Activated B cell treated with CpG ODN at 0.5 μM for 24 hours (primary cell): ENCODE measurements at places on chromosomes 7 and 10.
A peak's percentile ranks its signal among the peaks of the same experiment; 100 is the strongest.

GRCh38 chr10:133212853-133213494 is 17.0 kb upstream of the UTF1 start:
- DNase-seq: no peak
- H3K4me3 ChIP-seq: no peak overlapping the region
- H3K27ac ChIP-seq: no peak overlapping the region
- H3K36me3 ChIP-seq: no peaks in the 10 kb centered on the region
- no peaks in the 10 kb centered on the region for H3K4me1 ChIP-seq

- H3K27me3 ChIP-seq: no peaks in the 10 kb centered on the region
- no peaks in the 10 kb centered on the region for H3K4me1 ChIP-seq
Observed at GRCh38 chr7:13633857-13634256, 355.6 kb downstream of the ETV1 start.

GRCh38 chr10:75508239-75508813 is 76.9 kb downstream of the LRMDA start:
- H3K27ac ChIP-seq: no peak overlapping the region
- no peak for DNase-seq
- peaks cover 3% of the 10 kb centered on the region for H3K27me3 ChIP-seq
- H3K4me3 ChIP-seq: no peak overlapping the region

GRCh38 chr7:131943646-131944045 is 387.2 kb upstream of the PODXL start:
- peaks cover 28% of the 10 kb centered on the region for H3K27me3 ChIP-seq
- H3K36me3 ChIP-seq: no peaks in the 10 kb centered on the region
- no peak overlapping the region for H3K4me3 ChIP-seq
- no peaks in the 10 kb centered on the region for H3K4me1 ChIP-seq
- H3K27ac ChIP-seq: no peak overlapping the region

DNA sequence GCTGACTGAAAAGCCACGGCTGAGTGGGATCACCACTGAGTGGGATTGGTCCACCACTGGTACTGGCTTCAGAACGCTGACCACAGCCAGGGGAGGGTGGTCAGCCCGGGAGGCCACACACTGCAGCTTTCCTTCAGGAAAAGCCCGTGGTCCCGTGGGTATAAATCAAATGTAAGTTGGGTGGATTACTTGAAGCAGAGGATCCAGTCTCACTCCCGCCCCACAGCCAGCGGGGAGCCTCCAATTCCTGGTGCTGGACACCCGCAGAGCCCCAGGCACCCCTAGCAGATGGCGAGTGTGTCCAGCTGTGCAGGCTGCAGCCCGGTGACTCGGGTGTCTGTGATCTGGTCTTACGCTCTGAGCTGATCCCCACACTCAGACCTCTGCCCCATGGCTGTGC is 231.1 kb upstream of the ZNF32 start:
- no peaks in the 10 kb centered on the region for H3K36me3 ChIP-seq
- no peak overlapping the region for H3K27ac ChIP-seq
- no peak for DNase-seq
- H3K4me1 ChIP-seq: no peaks in the 10 kb centered on the region
- H3K27me3 ChIP-seq: peaks cover 4% of the 10 kb centered on the region

- H3K4me3 ChIP-seq: no peak overlapping the region
- H3K27ac ChIP-seq: no peak overlapping the region
- DNase-seq: no peak
- H3K27me3 ChIP-seq: no peaks in the 10 kb centered on the region
- H3K36me3 ChIP-seq: no peaks in the 10 kb centered on the region
- H3K4me1 ChIP-seq: no peaks in the 10 kb centered on the region
Observed at GRCh38 chr10:46517541-46517940, 38.9 kb downstream of the GPRIN2 start.

- DNase-seq: no peak
- no peaks in the 10 kb centered on the region for H3K4me1 ChIP-seq
- no peaks in the 10 kb centered on the region for H3K36me3 ChIP-seq
- no peak overlapping the region for H3K4me3 ChIP-seq
- no peak overlapping the region for H3K27ac ChIP-seq
- no peaks in the 10 kb centered on the region for H3K27me3 ChIP-seq
Observed at GRCh38 chr10:24318517-24318916, 109.6 kb downstream of the KIAA1217 start.

- H3K4me1 ChIP-seq: no peaks in the 10 kb centered on the region
- H3K27me3 ChIP-seq: no peaks in the 10 kb centered on the region
- H3K27ac ChIP-seq: no peak overlapping the region
Observed at GRCh38 chr7:117190746-117191435, 132.0 kb downstream of the WNT2 start.

DNA sequence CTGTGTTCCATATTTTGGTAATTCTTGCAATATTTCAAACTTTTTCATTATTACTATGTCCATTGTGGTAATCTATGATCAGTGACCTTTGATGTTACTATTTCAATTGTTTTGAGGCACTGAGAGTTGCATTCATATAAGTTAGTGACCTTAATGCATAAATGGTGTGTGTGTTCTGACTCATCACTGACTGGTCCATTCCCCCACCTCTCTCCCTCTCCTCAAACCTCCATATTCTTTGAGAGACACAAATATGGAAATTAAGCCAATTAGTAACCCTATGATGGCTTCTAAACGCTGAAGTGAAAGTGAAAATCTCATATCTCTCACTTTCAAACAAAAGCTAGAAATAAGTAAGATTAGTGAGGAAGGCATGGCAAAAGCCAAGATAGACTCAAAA is 739.6 kb downstream of the CCSER2 start:
- H3K27me3 ChIP-seq: no peaks in the 10 kb centered on the region
- no peaks in the 10 kb centered on the region for H3K4me1 ChIP-seq
- H3K36me3 ChIP-seq: no peaks in the 10 kb centered on the region
- H3K27ac ChIP-seq: no peak overlapping the region

- no peaks in the 10 kb centered on the region for H3K4me1 ChIP-seq
- DNase-seq: no peak
- H3K36me3 ChIP-seq: no peaks in the 10 kb centered on the region
- peaks cover 6% of the 10 kb centered on the region for H3K27me3 ChIP-seq
Observed at GRCh38 chr10:122550983-122551382, 9.6 kb upstream of the DMBT1 start.

DNA sequence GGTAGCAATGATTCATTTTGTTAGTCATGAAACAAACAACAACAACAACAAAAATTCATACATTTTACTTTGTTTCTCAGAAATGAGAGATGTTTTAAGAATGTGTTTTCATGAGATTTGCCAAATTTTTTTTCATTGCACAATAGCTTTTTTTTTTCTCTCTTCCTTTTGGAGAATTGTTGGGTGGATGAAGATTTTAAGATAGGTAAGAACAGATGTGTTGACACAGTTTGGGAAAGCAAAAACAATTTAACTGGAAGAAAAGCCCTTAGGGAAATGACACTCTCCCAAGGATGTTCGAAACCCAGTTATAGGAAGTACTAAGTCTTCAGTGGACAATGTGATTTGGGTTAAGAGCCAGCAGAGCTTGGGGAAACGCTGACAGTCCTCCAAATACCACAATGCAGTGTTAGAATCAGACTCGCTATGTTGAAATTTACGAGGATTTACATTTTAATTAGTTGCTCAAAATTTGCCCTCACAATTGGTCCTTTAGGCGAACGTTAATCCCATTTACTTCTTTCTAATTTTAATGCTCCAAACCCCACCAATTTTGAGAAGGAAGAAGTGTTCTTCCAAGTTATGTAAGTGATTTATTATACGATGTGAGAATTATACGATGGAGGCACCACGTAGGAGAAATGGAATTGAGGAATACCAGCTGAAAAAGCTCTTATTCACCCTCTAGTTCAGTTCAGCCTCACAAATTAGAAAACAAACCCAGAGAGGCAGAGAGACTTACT is 61.2 kb downstream of the HHEX start:
- H3K4me1 ChIP-seq: peaks cover 71% of the 10 kb centered on the region
- H3K27ac ChIP-seq: no peak overlapping the region
- H3K36me3 ChIP-seq: no peaks in the 10 kb centered on the region
- no peaks in the 10 kb centered on the region for H3K27me3 ChIP-seq

DNA sequence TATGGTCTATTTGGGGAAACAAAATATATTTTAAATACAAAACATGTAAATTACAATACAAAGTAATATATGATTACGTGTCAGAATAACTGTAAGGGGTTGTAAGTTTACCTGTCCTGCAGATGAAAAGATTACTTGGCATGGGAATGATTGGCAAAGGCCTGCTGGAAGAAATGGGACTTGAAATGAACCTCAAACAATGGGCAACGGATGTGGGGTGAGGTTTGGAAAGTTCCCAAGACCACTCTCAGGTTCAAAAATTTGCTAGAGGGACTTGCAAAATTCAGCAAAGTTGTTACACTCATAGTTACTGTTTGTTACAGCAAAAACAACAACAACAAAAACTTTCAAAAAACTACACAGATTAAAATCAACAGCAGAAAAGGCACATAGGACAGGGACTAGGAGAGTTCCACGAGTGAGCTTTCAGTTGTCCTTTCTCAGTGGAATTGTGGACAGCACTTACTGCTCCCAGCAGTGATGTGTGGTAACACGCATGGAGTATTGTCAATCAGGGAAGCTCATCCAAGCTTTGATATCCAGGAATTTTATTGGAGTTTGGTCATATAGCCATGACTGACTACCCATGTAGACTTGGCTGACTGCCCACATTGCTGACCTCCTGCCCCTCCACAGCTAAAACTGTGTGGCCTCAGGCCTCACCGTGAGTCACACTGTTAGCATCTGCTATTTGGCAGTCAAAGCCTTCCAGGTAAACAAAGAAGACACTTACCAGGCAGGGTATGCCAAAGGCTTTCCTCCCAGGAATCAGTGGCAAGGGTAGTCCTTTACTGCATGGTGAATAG is 43.8 kb downstream of the EXOC6 start:
- peaks cover 2% of the 10 kb centered on the region for H3K4me1 ChIP-seq
- no peak overlapping the region for H3K4me3 ChIP-seq
- DNase-seq: no peak
- peaks cover 17% of the 10 kb centered on the region for H3K36me3 ChIP-seq
- no peak overlapping the region for H3K27ac ChIP-seq
- H3K27me3 ChIP-seq: no peaks in the 10 kb centered on the region

DNA sequence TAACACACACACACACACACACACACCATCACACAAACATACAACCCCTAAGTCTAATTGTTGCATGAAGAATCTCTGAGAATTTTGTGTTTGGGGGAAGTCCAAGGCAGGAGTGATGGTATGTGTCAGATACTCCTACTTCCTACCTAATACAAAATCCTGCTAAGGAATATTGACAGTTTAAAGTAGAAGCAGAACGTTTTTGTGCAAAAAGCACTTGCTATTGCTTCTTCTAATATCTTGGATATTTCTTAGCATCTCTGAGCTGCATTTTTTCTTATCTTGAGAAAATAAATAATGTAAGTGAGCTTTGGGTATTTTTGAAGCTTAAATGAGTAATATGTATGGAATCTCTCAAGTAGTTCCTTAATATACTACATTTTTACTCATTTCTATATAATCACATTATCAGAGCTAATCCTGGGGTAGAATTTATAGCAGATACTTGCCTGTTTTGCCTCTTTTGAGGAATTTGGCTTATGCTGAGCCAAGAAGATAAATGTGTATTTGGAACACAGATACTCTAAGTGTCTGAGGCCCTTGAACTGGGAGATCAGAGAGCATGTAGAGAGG is 212.3 kb downstream of the DKK1 start:
- H3K27ac ChIP-seq: no peak overlapping the region
- no peak overlapping the region for H3K4me3 ChIP-seq
- no peaks in the 10 kb centered on the region for H3K36me3 ChIP-seq
- H3K27me3 ChIP-seq: no peaks in the 10 kb centered on the region
- DNase-seq: no peak
- H3K4me1 ChIP-seq: no peaks in the 10 kb centered on the region

- no peak overlapping the region for H3K4me3 ChIP-seq
- H3K4me1 ChIP-seq: no peaks in the 10 kb centered on the region
- no peak for DNase-seq
- no peak overlapping the region for H3K27ac ChIP-seq
- H3K27me3 ChIP-seq: no peaks in the 10 kb centered on the region
Observed at GRCh38 chr7:67566101-67566500, 569.5 kb downstream of the TYW1 start.

DNA sequence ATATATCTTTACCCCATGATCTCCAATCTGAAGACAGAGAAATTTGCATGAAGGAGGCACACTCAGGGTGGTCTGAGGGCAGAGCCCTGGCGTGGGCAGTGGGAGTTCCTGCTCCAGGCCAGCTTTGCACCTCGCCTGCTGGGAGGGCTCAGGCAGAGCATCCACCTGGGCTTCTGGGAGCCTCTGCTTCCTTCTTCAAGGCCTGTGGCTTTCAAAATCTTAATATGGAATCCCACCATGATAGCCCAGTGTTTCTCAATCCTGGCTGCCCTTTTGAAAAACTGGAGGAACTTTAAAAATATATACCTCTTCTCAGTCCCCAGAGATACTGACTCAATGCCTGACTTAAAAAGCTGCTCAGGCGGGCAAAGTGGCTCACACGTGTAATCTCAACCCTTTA is 36.7 kb upstream of the PSAP start:
- H3K4me3 ChIP-seq: peak overlapping the region; percentile 32
- peak overlapping the region; percentile 92 for H3K27ac ChIP-seq
- H3K27me3 ChIP-seq: no peaks in the 10 kb centered on the region
- peaks cover 49% of the 10 kb centered on the region for H3K4me1 ChIP-seq
- no peak for DNase-seq
- H3K36me3 ChIP-seq: no peaks in the 10 kb centered on the region

DNA sequence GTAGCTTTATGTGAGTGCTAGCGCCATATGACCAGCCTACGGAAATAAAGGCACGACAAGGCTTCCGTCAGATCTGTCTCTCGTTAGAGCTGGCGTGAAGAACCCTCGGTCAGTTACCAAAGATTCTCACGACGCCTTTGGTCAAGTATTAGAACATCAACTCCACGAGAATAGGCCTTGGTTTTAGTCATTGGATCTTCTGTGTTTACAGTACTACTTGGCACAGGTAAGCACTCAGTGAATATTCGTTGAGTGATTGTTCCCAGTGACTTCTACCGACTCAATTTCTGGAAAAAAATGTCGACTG is 316 bp downstream of the RBM48 start:
- no peaks in the 10 kb centered on the region for H3K27me3 ChIP-seq
- H3K4me1 ChIP-seq: peaks cover 25% of the 10 kb centered on the region
- peak overlapping the region; percentile 89 for H3K4me3 ChIP-seq
- H3K27ac ChIP-seq: peak overlapping the region; percentile 93
- peaks cover 51% of the 10 kb centered on the region for H3K36me3 ChIP-seq

GRCh38 chr7:23931633-23932032 is 221.6 kb downstream of the STK31 start:
- no peak overlapping the region for H3K4me3 ChIP-seq
- no peaks in the 10 kb centered on the region for H3K4me1 ChIP-seq
- no peaks in the 10 kb centered on the region for H3K27me3 ChIP-seq
- DNase-seq: no peak

- no peaks in the 10 kb centered on the region for H3K27me3 ChIP-seq
- no peak overlapping the region for H3K4me3 ChIP-seq
- no peaks in the 10 kb centered on the region for H3K4me1 ChIP-seq
Observed at GRCh38 chr10:22752272-22752889, 38.0 kb upstream of the PIP4K2A start.

GRCh38 chr10:14384915-14385314 is 54.2 kb upstream of the FRMD4A start:
- no peak overlapping the region for H3K4me3 ChIP-seq
- H3K4me1 ChIP-seq: peaks cover 17% of the 10 kb centered on the region
- peaks cover 17% of the 10 kb centered on the region for H3K27me3 ChIP-seq
- DNase-seq: no peak

GRCh38 chr10:102814453-102814871 is 22.8 kb downstream of the CYP17A1 start:
- peak overlapping the region; percentile 69 for H3K27ac ChIP-seq
- no peaks in the 10 kb centered on the region for H3K27me3 ChIP-seq
- H3K36me3 ChIP-seq: peaks cover 59% of the 10 kb centered on the region
- peak; percentile 31 for DNase-seq
- no peak overlapping the region for H3K4me3 ChIP-seq

- peak overlapping the region; percentile 73 for H3K27ac ChIP-seq
- no peak for DNase-seq
- H3K36me3 ChIP-seq: peaks cover 68% of the 10 kb centered on the region
- H3K4me1 ChIP-seq: peaks cover 58% of the 10 kb centered on the region
Observed at GRCh38 chr7:74233655-74234285, 20.4 kb downstream of the RFC2 start.
